ENCODE measurements at places on chromosomes 5 and 9.

GRCh38 chr9:69980041-69980440, 63.6 kb upstream of the MAMDC2 start:
- no peak for DNase-seq

- no peak for DNase-seq
Observed at GRCh38 chr5:89827960-89828359, 581.6 kb downstream of the CETN3 start.

GRCh38 chr5:157971571-157972216, 112.7 kb upstream of the CLINT1 start:
- peak; percentile 48 for DNase-seq

GRCh38 chr9:72983056-72983455, 30.2 kb upstream of the ALDH1A1 start:
- DNase-seq = no peak

- no peak for DNase-seq
Observed at GRCh38 chr5:10599113-10599512, 35.2 kb downstream of the ANKRD33B start.

GRCh38 chr5:113083481-113083880, 106.9 kb downstream of the DCP2 start:
- no peak for DNase-seq

DNA sequence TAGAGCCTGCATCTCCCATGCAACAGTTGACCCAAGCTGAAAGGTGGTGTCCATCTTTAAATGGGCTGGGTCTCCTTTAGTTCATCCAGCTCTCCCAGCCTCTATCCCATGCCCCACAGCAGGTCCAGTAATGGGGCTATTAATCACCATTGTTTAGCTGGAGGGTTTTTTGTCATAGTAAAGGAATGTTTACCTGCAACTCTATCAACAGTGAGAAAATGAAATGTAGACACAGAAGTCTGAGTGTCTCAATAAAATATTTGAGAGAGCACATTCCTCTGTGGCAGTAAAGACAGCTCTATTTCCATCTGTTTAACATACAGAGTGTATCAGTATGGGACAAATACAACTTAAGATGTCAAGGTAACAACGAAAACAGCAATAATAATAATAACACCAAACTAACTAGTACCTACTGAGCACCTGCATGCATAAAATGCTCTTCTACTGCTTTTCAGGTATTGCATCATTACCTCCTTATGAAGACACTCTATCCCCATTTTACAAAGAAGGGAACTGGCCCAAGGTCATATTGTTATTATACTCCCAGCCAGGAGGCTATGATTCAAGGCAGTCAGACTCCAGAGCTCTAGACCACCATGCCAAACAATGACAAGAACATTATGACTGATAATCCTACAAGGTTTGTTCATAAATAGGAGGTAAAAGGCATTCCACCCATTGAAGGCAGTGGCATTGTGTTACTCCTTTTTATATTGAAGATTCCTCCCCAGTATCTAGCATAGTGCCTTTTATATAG, 21.0 kb upstream of the C5orf58 start:
- no peak for DNase-seq

GRCh38 chr5:66993448-66993847, 203.2 kb downstream of the CD180 start:
- no peak for DNase-seq

- peak; percentile 39 for DNase-seq
Observed at GRCh38 chr5:69492923-69493395, 369 bp downstream of the OCLN start.

DNA sequence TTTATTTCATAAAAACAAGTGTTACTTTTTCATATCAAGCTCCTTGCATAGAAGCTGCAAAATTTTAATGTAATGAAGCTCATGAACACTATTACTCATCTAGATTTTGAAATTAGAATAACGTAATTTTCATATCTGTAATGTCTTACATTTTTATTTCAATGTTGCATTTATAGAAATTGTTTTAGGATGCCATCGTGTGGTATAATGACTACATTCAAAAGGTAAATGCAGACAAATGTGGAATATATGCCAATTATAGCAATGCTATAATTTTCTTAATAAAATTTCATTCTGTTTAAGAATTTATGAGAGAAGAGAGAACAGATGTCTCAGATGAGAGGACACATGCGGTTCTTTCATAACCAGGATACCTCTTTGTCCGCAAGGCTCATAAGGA, 230.2 kb downstream of the TMEM232 start:
- no peak for DNase-seq

GRCh38 chr5:17991775-17992174, 357.5 kb downstream of the TAF11L14 start:
- no peak for DNase-seq

GRCh38 chr5:41921874-41922273, 3.2 kb upstream of the FBXO4 start:
- DNase-seq = no peak

DNA sequence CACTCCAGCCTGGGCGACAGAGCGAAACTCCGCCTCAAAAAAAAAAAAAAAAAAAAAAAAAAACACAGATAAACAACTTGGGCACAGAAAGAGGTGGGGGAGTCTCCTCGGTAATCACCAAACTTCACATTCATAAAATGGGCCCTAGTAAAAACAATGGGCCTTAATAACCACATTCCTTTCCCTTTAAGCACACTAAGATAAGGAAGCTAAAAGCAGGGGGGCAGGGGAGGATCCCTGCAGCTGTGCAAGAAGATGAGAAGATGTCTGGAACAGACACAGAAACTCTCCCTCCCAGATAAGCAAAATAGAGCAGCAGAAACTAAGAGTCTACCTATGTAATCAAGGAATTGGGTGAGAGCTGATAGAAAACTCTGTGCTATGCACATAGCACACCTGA, 111.2 kb upstream of the FAM174A start:
- DNase-seq = no peak

DNA sequence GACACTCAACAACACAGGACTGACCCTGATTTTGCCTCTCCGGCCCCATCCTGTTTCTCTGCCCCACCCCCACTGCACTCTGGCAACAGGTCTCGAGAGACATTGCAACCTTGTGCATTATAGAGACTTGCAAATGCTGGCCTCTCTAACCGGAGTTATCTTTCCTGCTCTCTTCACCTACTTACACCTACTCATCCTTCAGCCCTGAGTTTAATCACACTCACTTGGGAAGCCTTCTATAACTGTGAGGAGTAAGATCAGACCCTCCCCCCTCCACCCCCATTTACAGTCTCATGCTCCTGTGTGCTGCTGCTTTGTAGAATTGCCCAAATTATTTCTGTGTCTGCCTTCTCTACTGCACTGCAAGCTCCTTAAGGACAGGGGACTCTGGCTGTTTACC, 42.8 kb downstream of the WWC1 start:
- no peak for DNase-seq

- no peak for DNase-seq
Observed at GRCh38 chr5:73388306-73388684, 60.3 kb downstream of the FOXD1 start.

DNA sequence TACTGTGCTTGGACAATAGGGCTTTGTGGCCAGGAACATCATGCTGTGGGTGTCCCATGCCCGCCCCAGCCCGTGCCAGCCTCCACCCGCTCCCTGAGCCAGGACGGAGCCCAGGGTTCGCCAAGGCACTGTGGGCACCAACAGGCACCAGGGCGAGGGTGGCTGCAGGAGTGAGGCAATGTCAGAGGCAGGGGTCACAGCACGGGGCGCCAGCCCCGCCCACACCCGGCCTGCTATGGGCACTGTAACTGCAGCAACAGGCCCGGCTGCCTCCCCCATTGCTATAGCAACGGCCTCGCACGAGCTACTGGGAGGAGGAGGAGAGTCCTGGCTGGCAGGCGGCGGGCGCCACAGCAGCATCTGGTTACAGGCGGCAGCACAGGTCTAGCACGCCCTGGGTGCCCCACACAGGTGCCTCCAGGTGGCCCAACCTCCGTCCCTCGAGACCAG, 2.5 kb downstream of the ABCA2 start:
- DNase-seq = peak; percentile 89

DNA sequence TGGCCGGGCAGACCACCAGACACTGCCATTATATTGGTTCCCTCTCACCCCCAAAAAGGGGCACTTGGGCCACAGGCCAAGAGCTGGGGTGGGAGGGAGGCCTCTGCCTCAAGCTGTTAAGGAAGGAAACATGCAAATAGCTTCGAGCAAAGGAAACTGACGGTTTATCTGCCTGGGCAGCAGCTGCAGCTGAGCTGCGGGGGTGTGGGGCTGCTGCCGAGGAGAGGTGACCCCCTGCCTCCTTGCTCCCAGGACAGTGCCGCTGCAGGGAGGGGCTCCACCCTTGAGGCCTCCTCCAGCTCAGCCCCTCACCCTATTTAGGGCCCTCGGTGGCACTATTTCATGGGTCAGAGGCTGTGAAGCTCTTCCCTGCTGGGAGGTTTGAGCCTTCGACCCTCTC, 789 bp downstream of the DOK3 start:
- DNase-seq = no peak

- DNase-seq = peak; percentile 15
Observed at GRCh38 chr5:61768692-61769281, 436.7 kb downstream of the ZSWIM6 start.

DNA sequence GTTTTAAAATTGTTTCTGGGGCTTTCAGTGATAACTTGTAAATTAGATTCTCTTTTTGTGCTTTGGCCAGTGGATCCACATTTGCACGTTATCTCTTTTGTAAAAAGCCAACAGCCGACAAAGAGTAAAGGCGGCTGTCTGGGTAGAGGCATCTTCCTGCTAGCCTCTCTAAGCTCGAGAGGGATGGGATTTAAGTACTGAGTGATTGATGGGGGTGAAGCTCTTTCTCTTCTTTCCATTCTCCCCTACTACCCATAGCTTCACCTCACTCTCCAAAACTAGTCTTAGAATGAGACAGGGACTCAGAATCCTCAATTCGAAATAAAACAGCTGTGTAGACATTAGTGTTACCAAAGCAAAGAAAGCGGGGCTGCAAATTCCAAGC, 3.4 kb downstream of the PBX3 start:
- DNase-seq = peak; percentile 49

GRCh38 chr5:89534331-89534730, 651.3 kb upstream of the MEF2C start:
- DNase-seq = no peak

GRCh38 chr5:35608881-35609779, 8.5 kb upstream of the SPEF2 start:
- no peak for DNase-seq

DNA sequence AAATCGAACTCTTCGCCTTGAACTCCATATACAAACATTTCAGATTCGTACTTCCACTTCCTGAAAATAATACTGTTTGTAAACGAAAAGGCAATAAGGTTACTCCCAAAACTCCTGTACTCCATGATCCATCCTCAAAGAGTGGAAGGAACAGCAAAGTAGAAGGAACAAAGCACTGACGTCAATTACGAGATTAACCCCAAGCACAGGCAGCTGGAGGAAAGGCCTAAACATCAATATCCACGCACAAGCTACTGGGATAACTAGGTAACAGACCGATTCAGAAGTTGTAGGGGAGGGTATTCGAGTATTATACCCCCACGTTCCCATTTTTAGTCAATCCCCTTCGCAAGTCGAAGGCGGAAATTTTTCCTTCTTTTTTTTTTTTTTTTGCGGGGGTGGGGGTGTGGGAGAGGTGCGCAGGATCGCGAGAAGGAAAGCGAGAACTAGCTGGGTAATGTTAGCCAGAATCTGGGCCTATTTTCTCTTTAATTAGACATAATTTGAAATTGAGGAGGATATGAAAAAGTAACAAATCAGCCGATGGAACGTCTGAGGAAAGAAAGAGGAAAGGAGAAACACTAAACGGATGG, 909 bp downstream of the AFF4 start:
- DNase-seq = peak; percentile 40

DNA sequence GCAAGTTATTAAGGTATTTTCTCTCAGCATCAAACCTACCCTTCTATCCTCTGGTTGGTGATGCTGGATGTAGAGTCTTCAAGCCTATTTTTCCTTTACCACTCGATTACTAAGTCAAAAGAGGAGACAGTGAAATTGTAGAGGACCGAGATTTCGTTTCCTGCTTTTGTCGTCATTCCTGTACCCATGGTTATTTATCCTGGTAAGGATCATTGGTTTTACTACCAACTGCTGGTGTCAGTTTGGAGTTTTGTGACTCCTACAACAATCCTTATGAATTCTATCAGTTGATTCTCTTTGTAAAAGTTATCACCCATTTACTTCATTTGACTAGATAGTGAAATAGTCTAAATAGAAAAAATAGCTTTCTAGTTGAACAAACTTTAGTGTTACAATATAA, 2028.2 kb upstream of the ACO1 start:
- DNase-seq = no peak

DNA sequence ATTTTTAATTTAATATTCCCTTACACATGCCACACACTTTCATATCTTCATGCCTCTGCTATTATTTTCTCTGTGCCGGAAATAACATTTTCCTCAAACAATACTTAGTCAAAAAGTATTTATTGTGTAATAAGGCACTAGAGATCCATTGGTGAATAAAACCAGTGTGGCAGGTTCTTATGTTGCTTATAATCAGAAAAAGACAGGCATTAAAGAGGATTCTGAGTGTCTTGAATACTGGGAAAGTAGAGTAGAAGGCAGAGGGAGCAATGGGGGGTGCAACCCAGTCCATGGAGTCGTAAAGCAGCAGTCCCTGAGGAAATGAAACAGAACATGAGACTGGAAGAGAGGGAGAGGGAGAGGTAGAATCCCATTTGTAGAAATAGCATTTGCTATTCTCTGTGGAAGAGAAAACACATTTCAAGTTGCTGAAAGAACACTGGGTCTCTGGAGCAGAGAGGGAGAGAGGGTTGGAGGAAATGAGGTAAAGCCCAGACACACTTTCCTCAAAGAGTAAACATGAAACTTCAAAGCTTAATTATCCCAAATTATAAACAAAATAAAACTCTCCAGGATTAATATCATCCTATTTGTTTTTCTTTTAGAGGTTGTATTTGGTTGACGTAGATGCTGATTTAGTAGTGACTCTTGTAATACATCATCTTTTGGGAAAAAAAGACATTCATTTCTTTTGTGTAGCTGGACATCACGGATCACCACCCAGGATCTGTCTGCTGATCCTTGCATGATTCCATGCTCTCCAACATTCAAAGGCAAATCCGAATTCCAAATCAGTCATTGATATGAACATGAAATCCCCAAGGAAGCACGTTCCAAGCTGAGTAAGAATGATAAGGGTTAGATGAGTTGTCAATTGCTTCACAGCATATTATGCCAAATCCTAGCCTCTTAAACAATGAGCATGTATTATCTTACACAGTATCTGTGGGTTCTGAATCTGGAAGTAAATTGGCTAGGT, 37.4 kb upstream of the GRAMD2B start:
- DNase-seq = no peak

DNA sequence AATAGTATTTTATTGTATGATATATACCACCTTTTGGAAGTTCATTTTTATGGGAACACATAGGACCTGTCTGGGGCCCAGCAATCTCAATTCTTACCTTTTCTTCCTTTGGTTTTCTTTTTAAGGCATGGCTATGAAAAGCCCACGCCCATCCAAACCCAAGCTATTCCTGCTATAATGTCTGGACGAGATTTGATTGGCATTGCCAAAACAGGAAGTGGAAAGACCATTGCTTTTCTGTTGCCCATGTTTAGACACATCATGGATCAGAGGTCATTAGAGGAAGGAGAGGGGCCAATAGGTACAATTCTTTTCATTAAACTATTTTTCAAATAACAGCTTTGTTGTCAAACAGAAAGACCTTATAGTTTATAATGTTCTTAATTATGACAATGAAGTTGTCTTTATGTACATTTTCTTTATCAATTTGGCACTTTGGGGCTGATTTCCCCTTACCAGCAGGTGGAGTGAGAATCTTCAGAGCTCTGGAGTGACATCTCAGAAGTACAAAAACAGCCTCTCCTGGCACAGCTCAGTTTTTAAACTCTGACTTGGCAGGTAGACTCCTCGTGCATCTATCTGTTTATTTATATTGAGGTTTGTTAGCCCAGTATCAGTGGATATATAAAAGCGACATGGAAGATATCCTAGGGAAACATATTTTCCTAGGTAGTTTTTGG, 25.8 kb downstream of the DDX46 start:
- DNase-seq = no peak

Data from NCI-H2029 (cell line).